ENCODE measurements at places on chromosomes 12 and 14.

- no peak for DNase-seq
Measured at GRCh38 chr12:85866986-85867776, 6.9 kb upstream of the NTS start.

GRCh38 chr14:96082420-96083300 is 43.5 kb downstream of the C14orf132 start:
- DNase-seq, result no peak

DNA sequence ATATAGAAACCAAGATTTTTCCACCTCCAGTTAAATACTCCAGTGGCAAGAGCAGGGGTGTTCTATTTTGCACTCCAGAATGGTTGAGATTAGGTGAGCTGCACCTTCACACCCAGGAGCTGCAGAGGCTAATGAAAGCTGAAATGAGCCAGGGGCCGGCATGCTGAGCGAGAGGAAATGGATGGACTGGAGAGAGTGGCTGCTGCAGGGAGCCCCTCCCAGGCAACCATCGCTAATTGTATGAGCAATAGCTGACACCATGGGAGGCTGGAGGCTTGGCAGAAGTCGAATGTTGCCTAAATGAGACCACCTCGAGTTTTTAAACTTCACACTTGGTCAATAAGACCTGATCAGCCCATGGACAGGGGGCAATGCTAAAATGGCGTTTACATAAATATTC is 301.8 kb upstream of the TMPO start:
- DNase-seq, result no peak

GRCh38 chr12:90075685-90076084 is 367.0 kb upstream of the ATP2B1 start:
- no peak for DNase-seq

DNA sequence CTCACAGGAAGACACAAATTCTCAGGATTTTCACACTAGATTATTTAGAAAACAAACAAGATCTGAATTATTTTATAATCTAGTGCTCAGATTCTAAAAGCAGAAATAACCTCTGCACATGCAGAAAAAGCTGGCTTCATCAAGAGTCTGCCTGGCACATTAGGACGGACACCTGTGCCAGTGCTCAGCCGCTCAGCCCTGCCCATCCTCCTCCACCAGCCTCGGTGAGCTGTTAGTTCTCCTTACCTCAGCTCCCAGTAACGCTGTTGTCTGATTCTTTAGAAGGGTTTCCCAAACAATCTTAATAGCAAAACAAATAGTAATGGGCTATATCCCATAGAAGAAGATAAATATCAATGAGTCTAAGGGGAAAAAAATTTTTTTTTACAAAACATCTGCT is 27.7 kb downstream of the DUSP16 start:
- DNase-seq, result no peak

GRCh38 chr12:76920172-76921099 is 41.6 kb upstream of the CSRP2 start:
- DNase-seq, result no peak

DNA sequence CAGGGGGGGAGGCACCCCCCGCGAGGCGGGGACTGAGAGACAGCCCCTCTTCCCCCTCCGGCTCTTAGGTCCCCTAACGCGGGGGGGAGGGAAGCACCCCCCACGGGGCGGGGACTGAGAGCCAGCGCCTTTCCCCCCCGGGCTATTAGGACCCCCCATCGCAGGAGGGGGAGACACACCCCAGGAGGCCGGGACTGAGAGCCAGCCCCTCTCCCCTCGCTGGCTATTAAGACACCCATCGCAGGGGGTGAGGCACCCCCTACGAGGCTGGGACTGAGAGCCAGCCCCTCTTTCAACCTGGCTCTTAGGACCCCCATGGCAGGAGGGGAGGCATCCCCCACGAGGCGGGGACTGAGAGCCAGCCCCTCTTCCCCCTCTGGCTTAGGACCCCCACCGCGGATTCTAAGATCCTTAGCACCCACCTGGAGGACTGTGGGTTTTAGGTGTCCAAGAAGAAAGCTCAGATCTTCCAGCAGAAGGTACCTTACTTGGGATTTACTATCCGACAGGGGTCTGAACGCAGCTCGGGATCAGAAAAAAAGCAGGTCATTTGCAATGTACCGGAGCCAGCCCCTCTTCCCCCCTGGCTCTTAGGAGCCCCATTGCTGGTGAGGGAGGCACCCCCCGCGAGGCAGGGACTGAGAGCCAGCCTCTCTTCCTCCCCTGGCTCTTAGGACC is 197.8 kb upstream of the PZP start:
- no peak for DNase-seq

- DNase-seq, result no peak
Measured at GRCh38 chr12:68474467-68475204, 136.1 kb upstream of the RAP1B start.

DNA sequence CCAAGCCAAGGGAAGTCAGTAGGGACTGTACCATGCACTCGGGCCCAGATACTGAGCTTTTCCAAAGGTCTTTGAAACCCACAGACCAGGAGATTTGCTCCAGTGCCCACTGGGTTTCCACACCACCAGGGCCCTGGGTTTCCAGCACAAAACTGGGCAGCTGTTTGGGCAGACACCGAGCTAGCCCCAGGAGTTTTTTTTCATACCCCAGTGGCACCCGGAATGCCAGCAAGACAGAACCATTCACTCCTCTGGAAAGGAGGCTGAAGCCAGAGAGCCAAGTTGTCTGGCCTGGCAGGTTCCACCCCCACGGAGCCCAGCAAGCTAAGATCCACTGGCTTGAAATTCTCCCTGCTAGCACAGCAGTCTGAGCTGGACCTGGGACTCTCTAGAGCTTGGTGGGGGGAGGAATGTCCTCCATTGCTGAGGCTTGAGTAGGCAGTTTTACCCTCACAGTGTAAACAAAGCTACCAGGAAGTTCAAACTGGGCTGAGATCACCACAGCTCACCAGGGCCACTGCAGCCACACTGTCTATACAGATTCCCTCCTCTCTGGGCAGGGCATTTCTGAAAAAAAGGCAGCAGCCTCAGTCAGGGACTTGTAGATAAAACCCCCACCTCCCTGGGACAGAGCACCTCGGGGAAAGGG is 793.7 kb downstream of the RPS29 start:
- no peak for DNase-seq

GRCh38 chr14:59595071-59595470 is 18.5 kb upstream of the CCDC175 start:
- no peak for DNase-seq

DNA sequence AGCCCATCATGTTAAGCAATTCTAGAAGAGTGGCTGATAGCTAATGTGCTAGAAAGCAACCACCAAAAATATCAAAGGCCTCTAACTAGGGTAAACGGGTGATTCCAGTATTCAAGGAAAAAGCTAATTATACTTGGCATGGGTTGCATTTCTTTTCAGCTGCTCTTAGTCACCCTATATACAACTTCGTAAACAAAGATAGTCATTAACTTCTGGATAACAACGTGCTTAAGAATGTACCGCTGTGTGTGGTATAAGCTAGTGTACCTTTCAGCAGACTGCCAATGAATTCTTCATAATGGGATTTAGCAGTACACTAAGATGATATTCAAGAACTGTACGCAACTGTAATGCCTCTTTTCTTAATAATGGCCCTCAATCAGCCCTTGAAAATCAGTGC is 42.2 kb upstream of the SLC6A13 start:
- no peak for DNase-seq

GRCh38 chr14:28012629-28013415 is 753.8 kb upstream of the FOXG1 start:
- no peak for DNase-seq

DNA sequence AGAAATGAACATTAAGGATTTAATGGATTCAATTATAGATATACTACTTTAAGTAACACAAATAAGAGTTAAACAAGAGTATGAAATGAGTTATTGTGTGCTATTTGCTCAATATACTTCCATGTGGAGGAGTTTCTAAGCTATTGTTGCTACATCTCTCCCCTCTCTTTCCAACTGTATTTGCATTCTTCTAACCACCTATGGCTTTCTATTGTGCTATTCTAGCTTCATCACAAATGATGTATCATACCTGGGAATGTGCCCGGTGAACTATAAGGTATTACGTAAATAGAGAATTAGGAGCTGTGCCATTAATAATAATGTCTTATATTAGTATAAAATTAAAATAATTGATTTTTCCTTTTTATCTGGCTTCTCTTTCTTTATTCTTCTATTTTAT is 87.1 kb upstream of the PLEKHG7 start:
- no peak for DNase-seq

- no peak for DNase-seq
Measured at GRCh38 chr14:30058401-30058800, 130.8 kb upstream of the PRKD1 start.

DNA sequence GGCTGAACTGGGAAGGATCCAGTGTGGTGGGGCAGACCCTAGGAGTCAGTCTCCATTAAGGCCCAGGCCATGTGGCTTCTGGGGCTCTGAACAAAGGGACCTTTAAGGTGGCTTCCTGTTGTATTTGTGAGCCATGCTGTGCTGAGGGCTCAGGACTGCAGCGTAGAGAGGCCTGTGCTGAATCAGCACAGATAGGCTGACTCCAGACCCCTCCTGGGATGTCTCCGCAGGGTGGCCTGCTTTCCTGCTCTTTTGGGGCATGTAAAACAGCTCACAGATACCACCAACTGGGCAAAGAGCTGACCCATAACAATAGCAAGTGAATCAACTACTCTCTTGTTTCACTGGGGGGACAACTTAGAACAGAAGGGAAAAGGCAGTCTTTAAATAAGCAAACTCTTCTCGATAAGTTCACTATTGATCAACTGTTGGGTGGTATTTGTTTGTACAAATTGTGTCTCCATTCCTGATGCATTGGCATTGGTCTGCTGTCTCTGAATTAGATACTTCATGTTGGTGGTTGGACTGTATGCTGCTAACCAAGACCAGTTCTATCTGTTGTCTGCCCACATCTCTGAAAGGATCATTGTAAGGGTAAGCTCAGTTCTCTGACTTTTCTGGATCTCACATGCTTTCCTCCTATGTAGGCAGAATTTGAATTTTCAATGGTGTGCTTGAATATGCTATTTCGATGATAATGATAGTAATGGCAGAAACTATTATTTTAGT is 71.8 kb downstream of the MYRFL start:
- no peak for DNase-seq

DNA sequence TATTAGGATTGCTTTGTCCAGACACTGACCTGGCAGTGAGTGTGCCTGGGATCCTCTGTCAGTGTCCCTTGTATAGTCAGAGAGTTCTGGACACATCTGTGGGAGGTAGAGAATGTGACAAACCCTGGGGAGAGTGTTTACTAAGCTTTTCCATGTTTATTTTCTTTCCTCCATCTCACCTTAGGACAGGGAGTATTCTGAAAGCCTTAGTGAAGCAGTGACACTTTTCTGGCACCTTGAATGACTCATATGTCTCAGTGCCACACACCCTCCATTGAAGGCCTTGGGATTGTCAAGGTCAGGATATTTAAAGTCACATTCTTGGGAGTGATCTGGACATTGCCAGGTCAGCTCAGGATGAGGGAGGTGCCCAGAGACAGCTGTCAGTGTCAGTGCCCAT is 34.9 kb upstream of the CTDSP2 start:
- no peak for DNase-seq

GRCh38 chr12:89070603-89071002 is 281.7 kb downstream of the DUSP6 start:
- DNase-seq, result no peak

- DNase-seq, result no peak
Measured at GRCh38 chr14:94685681-94686485, 73.7 kb downstream of the SERPINA3 start.

GRCh38 chr14:74583689-74584434 is 28.2 kb downstream of the LTBP2 start:
- no peak for DNase-seq

- no peak for DNase-seq
Measured at GRCh38 chr14:92704036-92704804, 44.2 kb downstream of the LGMN start.

GRCh38 chr14:61753631-61754030 is 8.6 kb upstream of the SNAPC1 start:
- no peak for DNase-seq

GRCh38 chr12:81196595-81196994 is 118.7 kb downstream of the ACSS3 start:
- no peak for DNase-seq

- no peak for DNase-seq
Measured at GRCh38 chr12:1992732-1993131, 11.5 kb downstream of the DCP1B start.

DNA sequence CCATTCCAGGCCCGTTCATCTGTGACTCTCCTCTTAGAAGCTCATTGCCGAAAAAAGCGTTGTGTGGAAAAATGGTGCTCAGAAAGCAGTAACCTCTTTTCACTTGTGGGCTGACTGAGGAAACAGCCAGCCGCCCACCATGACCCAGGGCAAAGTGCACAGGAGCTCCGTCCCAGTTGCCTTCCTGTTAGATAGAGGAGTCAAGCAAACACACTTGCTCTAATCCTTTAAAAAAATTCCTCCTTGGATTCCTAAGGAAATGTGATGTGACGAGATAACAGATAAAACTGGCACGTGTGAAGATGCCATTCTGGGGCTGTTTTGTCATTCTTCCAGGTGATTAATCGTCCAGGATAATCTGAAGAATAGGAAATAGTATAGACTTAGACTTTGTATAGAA is 396.8 kb upstream of the DDHD1 start:
- DNase-seq, result no peak

DNA sequence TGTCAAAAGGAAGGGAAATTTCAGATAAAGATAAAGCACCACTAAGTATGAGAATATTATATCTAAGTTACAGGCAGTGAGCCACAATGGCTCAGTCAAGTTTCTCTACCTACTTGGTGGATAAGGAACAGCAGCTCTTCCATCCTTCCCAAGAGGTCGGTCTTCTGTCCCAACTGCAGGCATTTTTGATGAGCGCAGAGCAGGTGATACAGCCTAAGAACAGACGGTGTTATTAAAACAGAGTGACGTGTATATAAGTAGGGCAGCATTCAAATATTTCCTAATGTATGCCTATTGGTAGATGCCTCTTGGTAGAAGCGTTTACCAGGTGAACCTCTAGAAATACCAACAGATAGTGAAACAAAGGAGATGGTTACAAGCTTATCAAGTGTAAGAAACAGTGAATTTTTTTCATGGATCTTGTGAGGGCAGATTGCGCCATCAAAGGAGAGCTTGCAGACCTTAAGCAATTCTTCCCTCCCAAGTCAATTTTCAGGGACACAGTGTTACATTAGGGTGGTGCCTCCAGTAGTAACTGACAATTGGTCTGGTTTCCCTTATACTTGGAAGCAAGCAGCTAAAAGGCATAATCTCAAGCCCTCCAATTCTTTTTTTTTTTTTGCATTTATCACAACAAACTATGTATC is 274.5 kb downstream of the MED13L start:
- no peak for DNase-seq
